CD4-positive, alpha-beta memory T cell (primary cell): ENCODE measurements at places on chromosomes 2 and 18. TPM values are rescaled to one million over a fixed set of nuclear protein-coding genes. Genes with fewer than 3 reads are reported as not detected.

Gene TM4SF20
- not detected for total RNA-seq

Gene AKAIN1
- total RNA-seq, result not detected

Gene XIRP2
- total RNA-seq, result not detected

Gene MYO3B
- total RNA-seq, result not detected

Gene SP100
- 226 TPM for total RNA-seq

Gene SMYD1
- not detected for total RNA-seq

Gene MRPS9
- total RNA-seq, result 20.8 TPM

Gene SNX17
- total RNA-seq, result 122 TPM

Gene PIEZO2
- not detected for total RNA-seq

Gene KCNG3
- total RNA-seq, result not detected

Gene ZAP70
- 404 TPM for total RNA-seq

Gene PHLPP1
- total RNA-seq, result 6.3 TPM

Gene SPATA3
- not detected for total RNA-seq

Gene RAB6C
- not detected for total RNA-seq

Gene PROKR1
- not detected for total RNA-seq

Gene MGAT4A
- 256 TPM for total RNA-seq

Gene ODC1
- 35.4 TPM for total RNA-seq
